Hair follicular keratinocyte (primary cell): ENCODE measurements at places on chromosomes 2 and 18. TPM values are rescaled to one million over a fixed set of nuclear protein-coding genes. Genes with fewer than 3 reads are reported as not detected.

The EGR4 gene
- not detected in 2 replicates for total RNA-seq

The ACVR2A gene
- 2.7 and 2.8 TPM in 2 replicates for total RNA-seq

The PPIG gene
- total RNA-seq: 21.9 and 24.6 TPM in 2 replicates

The DCC gene
- not detected in 2 replicates for total RNA-seq

The SPC25 gene
- total RNA-seq: 2.0 and 8.8 TPM in 2 replicates

The INHA gene
- 0.19 TPM in 1 of 2 replicates, not detected in the other for total RNA-seq

The FAM161A gene
- 0.70 and 1.6 TPM in 2 replicates for total RNA-seq

The ASB18 gene
- total RNA-seq: not detected in 2 replicates

The TLX2 gene
- total RNA-seq: 0.08 TPM in 1 of 2 replicates, not detected in the other

The ZSCAN30 gene
- total RNA-seq: 6.5 and 10.2 TPM in 2 replicates

The DYNC2LI1 gene
- 13.7 and 16.4 TPM in 2 replicates for total RNA-seq

The IL1F10 gene
- 0.08 and 1.3 TPM in 2 replicates for total RNA-seq
